Stomach (tissue), 19 donors: ENCODE measurements at places on chromosomes 3 and 15. TPM values are rescaled to one million over a fixed set of nuclear protein-coding genes. Genes with fewer than 3 reads are reported as not detected.
A peak's percentile ranks its signal among the peaks of the same experiment; 100 is the strongest.

UQCRC1 gene
- 295 TPM for polyA plus RNA-seq

DNASE1L3 gene
- polyA plus RNA-seq: 4.4 TPM

GOLGA6A gene
- not detected for polyA plus RNA-seq

DNA sequence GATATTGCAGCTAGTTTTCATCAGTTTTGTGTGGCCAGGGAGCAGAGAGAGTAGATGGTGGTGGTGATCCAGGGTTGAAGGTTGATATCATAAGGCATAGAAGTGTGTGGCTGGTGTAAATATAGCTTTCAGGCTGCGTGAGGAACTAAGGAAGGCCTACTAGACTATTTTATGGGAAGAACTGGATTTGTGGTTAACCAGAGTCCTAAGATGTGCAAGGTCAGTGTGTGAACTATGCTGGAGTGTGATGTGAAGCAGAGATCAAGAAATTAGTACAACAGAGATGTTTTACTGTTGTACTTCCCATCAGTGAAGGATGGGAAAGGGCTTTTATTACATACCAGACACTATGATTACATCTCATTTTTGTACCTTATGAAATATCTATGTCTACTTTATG is 41.5 kb downstream of the MAPK6 start:
- DNase-seq: no peak

- no peak for DNase-seq
These were observed 411 bp upstream of the PPP2R3A start for GRCh38 chr3:135965129-135965505.

GRCh38 chr3:194079702-194080172 is 56.2 kb upstream of the HES1 start:
- DNase-seq: no peak

DNA sequence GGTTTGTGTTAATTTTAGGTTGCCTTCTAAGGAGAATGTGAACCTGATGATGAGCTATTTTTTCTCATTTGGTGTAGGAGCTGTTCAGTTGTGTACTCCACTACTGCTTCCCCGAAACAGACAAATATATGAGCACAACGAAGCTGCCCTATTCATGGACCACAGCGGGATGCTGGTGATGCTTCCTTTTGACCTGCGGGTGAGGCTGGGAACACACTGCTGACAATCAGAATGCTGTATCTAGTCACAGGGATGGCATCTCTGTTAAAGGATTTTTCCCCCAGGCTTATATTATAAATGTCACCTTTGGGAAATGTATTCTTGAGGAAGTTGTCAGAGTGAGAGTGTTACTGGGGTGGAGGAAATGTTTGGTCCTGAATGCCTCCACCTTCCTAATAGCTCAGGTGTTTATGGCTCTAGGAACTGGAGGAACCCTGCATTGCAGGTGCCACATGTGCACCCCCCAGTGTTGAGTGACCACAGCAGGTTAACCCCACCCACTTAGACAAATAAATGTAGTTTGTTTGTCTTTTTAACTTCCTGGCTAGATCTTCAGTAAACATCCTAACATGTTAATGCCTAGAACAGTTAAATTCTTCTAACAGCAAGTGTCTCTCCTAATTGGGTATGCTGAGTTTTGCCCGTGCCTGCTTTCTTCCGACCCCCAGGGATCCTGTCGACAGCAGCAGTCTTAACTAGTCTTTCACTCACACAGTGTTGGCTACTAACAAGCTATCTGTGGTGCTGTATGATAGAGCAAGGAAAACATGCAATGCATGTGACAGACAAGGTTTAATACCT is 35.7 kb downstream of the SRP14 start:
- no peak for DNase-seq

DNA sequence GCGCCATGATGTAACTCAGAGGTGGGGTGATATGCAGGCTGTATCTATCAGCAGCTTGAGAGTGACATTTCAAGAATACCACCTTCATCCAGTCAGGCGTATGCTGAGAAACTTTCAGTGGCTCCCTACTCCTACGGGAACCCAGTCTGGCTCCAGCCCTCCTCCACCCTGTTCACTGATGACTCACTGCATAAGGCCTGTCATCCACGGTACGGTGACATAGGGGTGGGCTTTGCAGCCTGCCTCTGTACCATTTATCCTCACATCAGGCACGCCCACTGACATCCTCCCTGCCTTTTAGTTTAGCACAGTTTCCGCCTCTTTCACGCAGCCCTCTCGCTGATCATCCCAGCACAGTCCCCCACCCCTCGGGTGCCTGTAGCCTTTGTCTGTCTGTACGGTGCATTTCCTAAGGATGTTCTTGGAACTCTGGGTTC is 11.7 kb downstream of the PXYLP1 start:
- DNase-seq: peak; percentile 52

GRCh38 chr15:101152914-101153313 is 98.9 kb downstream of the CHSY1 start:
- DNase-seq: no peak

GRCh38 chr15:45023659-45024225 is 747 bp downstream of the SORD start:
- no peak for DNase-seq

DNA sequence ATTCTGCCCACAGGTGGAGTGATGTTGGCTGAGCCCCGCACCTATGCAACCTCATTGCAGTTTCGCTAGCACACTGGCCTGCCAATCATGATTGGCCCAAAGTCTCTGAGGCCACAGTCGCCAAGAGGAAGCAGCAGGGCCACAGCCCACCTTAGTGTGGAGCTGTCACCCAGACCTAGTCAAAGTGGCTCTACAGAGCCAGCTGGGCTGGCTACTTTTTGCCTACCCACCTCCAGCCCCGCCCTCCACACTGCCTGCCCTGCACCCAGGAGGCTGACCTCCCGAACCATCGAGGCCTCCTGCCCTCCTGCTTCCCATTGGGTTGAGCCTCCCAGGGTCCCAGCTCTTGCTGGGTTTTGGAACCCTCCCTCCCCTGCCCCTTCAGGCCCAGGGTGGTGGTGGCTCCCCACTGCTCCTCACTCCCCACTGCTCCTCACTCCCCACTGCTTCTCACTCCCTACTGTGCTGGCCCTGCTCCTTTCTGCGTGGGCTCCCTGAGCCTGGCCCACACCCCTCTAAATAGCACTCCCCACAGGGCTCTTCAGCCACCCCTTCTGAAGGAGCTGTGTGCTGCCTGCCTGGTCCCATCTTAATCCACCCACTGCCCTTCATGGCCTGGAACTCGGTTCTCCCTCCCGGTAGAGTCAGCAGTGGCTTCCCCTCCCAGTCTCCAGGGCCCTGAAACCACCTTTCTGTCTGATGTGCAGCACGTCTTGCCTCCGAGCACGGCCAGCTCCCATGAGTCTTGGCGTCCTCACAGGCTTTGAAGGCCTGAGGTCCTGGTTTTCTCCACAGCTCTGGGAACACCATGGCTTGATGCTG is 89.3 kb downstream of the WNT7A start:
- DNase-seq: no peak

DNA sequence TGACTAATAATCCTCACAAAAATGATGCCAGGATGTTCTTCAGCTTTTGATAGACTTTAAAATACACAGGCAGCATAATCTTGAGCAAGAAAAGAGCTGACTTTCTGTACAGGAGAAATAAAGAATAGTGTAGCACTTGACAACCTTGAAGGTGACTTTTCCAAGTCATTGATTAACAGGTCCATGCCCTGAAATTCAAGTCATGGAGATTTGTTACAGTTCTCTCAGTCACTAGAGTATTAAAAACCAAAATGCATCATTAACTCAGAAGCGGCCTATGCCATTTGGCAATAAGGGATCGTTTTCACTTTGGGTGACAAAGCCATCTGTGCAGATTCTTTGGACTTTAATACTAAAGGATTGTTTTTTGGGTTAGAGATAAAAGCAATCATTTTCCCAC is 692.7 kb upstream of the SGO1 start:
- peak; percentile 4 for DNase-seq

- no peak for DNase-seq
These were observed 14.9 kb downstream of the SPRED1 start for GRCh38 chr15:38267421-38268022.

DNA sequence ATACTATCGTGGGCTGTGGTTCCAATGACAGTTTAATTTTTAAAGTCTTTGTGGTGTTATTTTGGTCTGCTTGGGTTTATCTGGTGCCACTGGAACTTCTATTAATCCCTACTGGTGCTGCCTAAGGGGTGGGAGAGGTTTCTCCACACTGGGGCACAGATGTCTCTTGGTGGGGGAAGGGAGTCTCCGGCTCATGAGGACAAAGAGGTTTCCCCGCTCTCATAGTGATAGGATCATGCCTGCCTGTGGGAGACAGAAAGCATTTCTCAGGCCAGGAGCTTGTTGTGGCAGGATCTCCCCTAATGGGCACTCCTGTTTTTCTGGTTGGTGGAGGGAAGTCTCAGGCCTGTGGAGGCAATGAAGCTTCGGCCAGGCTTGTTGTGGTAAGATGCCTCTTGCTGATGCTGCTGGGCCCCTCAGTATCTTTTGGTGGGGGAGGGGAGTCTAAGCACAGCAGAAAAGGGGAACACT is 84.3 kb upstream of the THRB start:
- no peak for DNase-seq

DNA sequence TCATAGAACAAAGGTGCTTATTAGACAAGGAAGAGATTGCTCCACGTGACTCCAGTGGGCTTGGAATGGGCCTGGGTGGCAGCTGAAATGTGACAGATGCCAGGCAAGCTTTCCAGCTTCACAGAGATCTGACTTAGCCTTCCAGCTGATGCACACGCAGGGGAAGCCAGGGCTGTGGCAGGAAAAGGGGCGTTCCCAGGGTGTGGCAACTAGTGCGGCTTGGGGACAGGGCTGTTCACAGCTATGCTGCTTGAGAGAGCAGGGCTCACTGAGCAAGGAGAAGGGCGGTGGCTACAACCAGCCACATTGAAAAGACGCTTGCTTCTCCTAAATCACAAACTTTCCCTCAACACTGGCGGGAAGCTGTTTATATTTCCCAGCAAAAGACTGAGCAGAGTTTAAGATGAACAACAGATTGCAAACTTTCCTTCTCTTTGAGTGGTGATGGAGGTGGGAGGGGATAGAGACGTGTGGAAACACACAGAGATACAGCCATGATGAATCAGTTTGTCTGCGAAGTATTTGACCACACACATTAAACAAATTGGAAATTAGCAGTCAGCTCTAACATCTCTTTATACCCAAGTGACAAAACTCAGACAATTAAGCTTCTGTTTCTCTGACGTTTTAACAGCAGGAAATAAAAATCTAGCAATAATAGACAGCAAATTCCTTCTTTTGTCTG is 127.5 kb downstream of the BDH1 start:
- DNase-seq: peak; percentile 77

DNA sequence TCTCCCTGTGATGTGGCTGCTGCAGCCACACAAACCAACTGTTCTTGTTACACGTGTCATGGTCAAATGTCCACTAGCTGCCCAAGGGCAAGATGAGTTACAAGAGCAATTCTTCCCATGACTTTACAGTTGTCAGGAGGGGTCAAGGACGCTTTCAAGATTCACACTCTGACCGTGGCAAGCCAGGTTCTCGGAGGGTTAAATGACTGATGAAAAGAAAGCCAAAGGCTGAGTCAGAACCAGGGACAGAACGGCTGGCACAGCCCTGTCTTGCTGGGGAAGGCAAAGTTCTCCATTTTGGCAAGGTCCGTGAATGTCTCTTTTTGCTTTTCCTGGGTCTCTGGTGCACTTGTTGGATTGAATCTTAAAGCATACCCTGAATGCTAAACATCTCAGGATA is 364.5 kb upstream of the ICE2 start:
- no peak for DNase-seq

DNA sequence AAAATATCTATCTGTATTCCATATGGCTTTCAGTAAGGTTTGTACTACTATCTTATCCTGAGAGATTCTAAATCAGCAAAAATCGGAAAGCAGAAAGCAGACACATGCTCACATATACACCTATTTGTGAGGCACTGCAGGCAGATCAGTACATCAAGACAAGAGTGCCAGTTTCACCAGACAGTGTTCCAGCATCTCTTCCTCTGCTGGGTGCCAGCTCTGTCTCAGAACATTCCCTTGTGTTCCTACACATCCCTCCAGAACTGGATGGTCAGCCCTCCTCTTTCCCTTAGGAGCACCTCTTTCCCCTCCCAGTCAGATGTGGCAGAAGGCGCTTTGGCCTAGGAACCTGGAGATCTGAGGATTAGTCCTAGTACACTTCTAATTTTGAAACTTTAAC is 121.3 kb upstream of the IL12A start:
- DNase-seq: no peak

DNA sequence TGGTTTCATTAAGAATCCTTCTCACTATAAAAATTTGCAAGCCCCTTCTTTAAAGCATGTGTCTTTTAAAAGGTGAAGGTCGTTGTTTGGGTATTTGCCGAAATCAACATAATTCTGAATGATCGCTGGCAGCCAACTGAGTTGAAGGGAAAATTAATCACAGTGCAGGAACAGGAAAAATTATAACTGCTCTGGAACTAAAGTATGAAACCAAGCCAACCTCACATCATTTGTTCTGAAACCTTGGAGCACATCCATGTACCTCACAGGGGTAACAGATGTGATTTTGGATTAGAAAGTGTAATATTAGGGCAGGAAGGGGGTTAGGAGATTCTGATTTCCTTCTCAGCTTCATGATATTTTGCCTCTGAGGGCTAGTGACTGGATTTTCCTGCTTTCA is 52.2 kb upstream of the PTX3 start:
- no peak for DNase-seq

DNA sequence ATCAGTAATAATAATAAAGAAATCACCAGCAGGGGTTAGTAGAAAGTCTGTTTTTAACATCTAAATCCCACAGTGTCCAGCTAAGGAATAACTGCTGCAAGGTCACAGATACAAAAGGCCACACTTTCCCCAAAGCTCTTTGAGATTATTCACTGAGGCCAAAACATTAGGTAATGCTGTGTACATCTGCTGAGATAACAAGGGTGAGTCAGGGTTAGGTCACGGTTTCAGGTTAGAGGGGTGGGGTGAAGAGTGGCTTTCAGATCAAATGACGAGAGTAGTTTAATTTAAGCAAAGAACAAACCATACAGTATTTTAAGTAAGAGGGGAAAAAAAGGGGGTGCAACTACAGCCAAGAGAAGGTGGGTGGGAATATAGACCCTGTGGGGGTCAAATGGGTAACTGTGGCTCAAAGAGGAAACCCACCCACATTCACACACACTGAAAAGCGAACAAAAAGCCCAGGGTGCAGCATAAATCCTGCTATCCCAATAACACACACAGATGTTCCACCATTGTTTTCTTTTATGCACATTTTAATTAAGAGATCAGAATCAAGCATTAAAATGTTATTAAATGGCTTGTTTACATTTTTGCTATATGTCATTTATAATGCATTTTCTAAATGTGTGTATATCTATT is 412.9 kb downstream of the TIGIT start:
- DNase-seq: peak; percentile 49
